ENCODE measurements at places on chromosomes 16 and 17. TPM values are rescaled to one million over a fixed set of nuclear protein-coding genes. Genes with fewer than 3 reads are reported as not detected.

DNA sequence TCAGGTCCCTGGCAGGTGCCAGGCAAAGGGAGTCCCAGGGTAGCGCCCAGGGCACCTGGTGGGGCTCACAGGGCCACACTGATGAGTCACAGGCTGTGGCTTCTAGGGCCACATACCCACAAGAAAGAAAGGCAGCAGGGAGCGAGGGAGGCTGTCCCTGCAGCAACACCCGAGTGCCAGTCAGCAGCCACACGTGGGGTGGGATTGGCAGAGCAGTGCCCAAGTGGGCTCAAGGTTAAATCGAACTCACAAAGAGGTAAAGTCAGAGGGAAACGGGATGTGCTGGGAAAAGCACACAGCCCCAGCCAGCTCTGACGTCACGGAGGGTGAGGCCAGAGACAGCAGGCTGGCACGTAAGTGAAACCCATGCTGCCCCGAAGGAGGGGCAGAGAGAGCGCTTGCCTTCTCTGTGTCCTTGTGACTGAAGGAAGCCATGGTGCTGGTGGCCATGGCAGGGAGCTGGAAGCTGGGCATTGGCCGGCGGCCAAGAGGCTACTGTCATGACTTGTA, 33.8 kb downstream of the FA2H start:
- no peak for DNase-seq

TUBB3 gene
- 34.9 TPM for total RNA-seq

DNA sequence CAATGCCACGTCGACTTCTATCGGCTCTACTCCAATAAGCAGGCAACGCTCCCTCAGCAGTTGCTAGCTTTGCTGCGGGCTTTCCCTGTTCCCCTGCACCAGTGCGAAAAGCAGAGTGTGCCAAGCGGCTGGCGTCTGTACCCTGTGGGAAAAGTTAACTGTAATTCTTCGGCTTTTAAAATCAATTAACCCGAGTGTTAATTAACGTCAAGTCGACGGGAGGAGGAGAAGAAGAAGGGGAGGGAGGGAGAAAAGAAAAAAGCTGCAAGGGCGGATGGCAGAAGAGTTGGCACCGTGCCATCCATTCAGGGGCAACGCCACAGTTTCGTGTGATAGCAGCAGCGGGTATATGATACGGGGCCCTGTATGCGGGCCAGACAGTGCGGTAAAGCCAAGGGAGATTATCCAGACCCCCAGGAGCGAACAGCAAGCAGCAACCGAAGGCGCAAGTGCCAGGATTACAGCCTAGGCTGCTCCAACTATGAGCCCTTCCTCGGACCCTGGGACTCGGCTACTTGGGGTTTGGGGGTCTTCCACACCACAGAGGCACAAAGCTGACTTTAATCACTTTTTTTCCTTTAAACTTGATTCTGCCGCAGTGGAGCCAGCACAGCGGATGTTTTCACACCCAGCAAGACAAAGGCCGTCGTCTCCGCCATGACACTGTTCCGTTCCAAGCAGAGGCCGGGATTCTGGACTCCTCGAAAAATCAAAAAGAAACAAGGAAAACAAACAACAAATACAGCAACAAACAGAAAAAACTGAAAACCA, 253.8 kb upstream of the PMFBP1 start:
- DNase-seq: no peak

- DNase-seq: no peak
These were observed 32.1 kb downstream of the MYH3 start for GRCh38 chr17:10624969-10625368.

- DNase-seq: no peak
These were observed 12.9 kb upstream of the KATNB1 start for GRCh38 chr16:57722651-57723050.

DNA sequence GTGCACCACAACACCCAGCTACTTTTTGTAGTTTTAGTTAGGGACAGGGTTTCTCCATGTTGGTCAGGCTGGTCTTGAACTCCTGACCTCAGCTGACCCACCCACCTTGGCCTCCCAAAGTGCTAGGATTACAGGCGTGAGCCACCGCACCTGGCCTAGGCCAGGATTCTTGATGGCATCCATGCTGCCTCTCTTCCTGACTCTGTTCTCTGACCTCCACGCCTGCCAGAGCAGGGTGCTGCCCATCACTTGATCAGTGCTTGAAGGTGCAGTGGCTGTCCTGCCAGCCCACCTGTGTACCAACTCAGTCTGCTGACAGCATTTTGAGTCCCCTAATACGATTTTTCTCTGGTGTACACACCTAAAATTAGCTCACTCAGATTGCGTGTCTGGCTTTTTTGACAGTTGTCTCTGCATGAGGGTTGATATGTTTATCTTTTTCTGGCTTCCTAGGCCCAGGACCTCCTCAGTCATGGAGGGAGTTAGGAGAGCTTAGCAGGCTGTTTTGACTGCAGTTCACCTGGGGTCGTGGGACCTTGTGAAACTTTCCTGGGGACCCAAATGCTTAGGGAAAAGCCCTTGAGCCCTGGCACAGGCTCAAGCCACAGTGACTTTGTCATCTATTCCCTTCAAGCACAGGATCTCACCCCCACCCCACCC, 5.9 kb downstream of the HAS3 start:
- no peak for DNase-seq

DNA sequence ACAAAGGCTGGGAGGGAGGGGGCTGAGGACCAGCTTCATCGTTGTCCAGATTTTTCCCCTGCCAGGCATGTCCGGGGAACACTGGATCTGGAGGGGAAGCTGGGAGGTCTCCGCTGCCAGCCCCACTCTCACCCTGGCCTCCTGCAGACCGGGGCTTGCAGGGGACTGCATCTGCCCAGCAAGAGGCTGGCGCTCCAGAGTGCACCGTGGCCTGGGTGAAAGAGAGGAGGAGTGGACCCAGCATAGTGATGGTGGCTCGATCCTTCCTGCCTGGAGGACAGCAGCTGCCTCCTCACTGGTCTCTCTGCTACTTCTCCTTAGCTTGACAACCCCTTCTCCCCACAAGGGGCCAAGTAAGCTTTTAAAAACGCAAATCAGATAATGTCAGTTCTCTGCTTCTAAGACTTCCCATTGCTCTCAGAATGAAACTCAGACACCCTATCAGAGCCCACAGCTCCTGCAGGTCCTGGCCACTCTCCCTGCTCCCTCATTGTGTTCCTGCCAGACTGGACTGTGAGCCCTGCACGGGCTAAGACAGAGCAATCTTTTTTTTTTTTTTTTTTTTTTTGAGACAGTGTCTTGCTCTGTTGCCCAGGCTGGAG, 15.0 kb downstream of the CPNE2 start:
- DNase-seq: no peak

Data from omental fat pad (tissue), 4 donors.